ENCODE measurements at places on chromosomes 6 and 20.

DNA sequence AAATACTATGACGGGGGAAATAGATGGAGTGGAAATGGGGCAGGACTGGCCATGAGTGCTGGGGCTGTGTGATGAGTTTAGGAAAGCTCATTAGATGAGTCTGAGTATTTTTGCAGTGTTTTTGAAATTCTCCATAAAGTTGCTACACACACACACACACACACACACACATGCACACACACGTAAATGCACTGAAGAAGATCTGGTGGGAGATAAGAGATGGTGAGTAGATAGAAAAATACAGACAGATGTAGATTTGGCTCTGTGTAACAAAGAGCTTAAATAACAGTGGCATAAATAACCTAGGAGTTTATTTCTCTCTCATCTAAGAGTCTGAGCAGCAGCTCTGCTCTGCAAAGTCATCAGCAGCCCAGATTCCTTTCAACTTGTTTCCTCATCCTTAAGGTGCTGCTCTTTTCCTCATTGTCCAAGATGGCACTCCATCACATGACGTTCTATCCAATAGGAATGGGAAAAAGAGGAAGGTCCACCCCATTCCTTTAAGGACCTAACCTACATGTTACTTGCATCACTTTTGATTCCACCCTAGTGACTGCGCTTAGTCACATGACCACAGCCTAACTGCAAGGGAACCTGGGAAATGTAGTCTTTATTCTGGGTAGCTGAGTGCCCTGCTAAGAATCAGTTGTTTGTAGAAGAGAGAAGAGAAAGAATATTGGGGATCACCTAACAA, 76.4 kb downstream of the EYA2 start:
- DNase-seq: no peak

GRCh38 chr6:111680015-111680712, 74.5 kb upstream of the TRAF3IP2 start:
- no peak for DNase-seq

DNA sequence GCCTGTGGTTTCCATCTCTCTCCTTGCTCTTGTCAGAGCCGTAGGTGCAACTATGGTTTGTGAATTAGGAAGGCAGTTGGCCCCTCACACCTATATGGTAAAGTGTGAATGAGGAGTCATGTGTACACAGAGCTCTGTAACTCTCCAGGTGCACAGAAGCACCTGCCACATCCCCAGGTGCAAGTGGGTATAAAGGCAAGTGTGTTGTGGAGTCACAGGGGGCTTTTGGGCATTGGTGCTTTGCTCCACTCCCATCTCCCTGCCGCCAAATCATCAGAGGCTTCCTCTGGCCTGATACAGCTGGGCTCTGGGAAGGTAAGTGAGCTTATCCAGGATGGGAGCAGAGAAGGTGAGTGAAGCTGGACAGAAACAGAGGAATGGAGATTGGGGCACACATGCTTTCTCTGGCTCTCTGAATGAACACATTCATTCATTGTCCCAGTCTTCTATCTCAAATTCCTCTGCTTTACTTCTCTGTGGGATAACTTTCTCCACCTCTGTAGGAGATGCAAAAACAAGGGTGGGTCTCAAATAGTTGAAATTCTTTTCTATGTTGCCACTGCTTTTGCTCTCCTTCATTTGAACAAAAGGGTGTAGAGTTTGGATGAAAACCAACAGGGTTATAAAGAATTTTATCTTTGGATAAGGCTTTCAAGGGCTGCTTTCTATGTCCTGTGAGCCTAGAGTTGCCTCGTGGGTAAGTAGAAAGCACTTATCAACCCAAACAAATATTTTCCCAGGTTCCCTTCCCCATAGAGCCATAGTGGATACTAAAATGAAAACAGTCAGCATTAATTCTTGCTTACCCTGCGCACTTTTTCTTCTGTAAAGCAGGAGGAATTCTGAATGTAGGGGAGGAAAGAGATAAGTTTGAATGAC, 45.0 kb upstream of the RIPOR2 start:
- no peak for DNase-seq

- no peak for DNase-seq
Measured at GRCh38 chr6:136334465-136334846, 44.8 kb upstream of the BCLAF1 start.

DNA sequence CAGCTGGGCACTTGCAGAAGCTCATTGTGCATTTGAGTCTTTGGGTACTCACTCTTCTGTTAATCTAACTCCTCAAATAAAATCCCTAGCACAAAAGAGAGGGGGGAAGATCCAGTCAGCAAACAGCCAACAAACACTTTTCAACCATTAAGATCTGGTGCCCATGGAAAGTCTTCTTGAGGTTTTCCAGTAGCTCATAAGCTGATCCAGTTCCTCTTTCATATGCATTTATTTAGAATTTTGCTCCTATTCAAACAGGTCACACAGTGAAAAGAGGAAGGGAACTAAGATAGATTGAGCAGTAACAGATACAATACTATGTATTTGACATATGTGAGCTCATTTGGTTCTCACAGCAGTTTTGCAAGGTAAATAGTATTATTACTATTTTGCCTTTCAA, 38.6 kb downstream of the HLA-DPB1 start:
- DNase-seq: no peak

GRCh38 chr6:8953310-8953709, 518.0 kb upstream of the SLC35B3 start:
- no peak for DNase-seq

DNA sequence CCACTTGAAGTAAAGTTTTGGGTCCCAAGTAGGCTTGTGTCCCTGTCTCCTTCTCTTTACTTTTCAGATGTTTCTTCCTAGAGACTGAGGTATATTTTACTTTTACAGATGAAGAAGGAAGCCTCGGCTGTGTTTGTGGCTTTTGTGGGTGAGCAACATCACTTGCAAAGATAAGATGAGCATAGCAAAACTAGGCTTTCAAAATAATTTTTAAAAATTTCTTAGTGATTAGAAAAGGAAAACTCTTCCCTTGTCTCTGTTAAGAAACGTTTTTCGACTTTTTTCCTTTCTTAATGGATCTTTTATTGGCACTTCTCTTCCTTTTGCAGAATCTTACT, 7.6 kb downstream of the PTPN1 start:
- no peak for DNase-seq

DNA sequence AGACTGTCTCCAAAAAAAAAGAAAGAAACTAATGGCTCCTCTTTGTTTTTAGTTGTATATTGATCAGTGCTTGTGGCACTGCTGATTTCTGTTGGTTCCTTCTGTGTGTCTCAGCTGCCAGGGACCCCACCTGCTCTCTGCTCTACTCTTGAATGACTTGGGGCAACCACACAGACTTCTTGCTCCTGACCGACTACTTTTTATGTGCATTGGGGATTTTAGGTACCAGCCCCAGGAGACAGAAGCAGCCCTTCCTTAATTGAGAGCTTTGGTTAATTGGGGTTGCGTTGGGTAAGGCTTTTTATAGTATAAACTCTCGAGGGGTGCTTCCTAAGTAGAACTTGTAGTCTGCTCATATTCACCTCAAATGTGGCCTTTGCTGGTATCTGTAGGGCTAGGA, 6.9 kb downstream of the STK35 start:
- DNase-seq: no peak

DNA sequence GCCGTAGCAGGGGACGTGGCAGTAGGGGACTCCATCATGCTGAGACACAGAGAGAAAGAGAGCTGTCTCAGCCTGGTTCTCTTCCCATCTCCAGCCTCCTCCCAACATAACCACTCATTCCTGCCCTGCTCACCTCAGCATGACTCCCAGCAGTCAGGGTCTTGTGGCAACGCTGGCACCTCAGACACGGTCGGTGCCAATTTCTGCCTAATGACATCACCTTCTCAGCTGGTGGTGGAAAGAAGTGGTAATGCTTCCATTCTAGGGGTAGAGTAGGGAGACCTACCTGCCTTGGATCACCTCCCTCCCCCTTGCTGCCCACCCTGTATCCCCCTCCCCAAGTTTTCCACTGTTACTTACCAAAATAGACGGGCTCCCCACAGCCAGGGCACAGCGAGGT, 2.5 kb downstream of the CRIP3 start:
- no peak for DNase-seq

DNA sequence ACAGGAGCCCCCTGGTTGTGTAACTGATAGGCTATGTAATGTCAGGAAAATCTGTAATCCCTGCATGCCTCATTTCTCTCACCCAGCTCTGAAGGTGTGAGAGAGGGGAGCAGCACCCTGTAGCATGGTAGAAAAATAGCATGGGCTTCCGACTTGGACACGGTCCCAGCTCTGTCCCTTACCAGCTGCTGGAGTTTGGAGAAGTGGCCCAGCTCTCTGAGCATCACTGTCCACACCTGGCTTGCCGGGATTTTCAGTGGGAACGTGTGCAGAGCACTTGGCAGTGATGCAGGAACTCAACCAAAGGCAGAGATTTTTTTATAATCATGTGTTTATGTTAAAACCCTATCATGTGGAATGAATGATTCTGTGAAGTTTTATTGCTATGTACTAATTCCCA, 34.6 kb downstream of the STK35 start:
- no peak for DNase-seq

All from AG09309 (cell line).